ENCODE measurements at places on chromosomes 11 and 22.

GRCh38 chr22:45008186-45008681 lies 1.6 kb downstream of the PHF21B start:
- no peak for ATAC-seq

DNA sequence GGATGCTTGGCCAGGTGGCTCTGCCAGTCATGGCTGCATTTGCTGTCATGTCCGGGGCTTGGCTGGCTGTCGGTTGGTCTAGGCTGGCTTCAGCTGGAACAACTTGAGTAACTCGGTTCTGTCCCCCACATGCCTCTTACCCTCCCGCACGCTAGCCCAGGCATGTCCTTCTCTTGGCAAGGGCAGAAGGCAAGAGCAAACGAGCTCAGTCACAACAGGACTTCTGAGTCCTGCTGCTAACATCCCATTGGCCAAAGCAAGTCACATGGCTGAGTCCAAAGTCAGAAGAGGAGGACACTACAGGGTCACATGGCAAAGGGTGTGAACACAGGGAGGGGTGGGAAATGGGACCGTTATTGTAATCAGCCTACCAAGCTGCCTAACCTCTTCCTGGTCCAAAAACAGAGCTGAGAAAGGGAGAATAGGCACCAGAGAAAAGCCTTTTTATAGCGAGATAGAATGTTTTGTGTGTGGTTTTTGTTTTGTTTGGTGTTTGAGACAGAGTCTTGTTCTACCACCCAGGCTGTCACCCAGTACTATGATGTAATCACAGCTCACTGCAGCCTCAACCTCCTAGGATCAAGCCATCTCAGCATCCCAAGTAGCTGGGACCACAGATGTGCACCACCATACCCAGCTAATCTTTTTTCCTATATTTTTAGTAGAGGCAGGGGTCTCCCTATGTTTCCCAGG lies 81.9 kb downstream of the MN1 start:
- ATAC-seq = no peak

DNA sequence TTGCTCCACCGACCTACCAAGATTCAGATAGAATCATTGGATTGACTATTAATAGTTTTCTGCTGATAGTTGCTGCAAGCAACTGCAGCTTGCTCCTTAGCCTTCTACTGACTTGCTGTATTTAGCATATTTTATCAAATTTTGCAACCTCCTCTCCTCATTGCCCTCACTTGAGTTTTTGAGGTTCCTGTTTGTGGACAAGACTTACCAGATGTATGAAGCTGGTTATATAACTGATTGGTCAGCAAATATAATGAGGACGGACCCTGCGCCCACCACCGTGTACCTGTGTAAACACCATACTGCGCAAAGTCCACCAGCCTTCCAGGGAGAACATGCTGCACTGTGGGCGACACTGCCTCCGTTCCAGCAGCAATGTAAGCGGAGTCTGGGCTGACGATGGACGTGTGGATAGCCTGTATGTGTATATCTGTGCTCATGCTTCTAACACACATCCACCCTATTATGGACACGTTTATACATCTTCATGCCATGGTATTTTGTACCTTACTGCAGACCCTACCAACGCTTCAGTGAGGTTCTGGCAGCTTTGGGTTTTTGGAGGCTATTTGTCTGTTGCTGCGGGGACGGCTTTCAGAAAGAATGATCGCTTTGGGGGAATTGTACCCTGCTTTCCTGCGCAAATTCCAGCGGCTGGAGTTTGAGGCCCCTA lies 1.5 kb upstream of the USP18 start:
- ATAC-seq = no peak

GRCh38 chr11:8262552-8263108 lies 1.0 kb downstream of the LMO1 start:
- peak; percentile 60 for ATAC-seq

DNA sequence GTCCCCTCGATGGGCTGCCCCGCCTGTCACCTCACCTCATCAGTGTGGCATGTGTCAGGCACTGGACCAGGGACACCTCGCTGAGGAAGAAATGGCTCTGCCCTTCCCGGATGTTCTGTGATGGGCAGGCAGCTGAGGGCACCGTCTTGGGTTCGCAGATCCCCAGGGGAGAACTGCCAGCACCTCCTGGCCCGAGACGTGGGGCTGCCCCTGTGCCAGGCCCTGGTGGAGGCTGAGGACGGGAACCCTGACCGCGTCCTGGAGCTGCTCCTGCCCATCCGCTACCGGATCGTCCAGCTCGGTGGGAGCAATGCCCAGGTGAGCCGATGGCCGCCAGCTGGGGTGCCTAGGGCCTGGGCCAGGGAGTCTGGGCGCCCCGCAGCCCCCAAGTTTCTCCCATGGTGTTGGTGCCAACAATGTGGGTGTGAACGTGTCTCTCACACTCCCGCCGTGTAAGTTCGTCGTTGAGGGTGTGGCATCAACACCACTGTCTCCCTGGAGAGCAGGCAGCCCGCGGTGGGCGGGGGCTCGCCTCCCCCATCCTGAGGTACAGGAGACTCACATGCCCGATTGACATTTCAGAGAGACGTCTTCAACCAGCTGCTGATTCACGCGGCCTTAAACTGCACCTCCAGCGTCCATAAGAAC lies 7.3 kb upstream of the GTSE1 start:
- no peak for ATAC-seq

DNA sequence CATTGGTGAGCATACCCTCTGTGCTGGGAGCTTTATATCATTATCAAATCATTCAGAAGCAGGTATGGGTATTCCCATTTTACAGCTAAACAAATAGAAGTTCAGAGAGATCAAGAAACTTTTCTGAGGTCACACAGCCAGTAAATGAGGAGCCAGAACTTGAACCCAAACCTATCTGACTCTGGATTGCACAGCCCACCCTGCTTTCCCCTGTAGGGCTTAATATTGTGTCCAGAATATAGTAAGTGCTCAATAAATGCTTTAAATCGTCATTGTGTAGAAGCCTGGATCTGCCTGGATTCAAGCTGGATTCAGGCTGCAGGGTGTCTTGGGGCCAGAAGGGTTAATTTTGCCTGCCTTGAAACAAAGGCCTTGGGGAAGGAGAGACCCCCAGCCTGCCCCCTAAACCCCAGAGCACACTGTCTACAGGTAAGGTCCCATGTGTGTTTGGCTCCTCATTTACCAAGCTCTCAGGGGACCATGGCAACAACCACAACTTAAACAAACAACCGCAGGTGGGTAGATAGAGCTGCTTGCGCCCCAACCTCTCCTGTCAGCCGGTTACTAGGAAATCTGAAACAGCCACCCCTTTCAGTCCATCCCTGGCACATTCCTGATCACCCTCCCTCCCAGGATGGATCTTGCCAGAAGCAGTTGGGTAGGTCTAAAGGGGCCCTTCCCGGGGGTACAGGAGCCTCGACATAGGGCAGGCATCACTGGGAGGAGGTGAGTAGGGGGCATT lies 3.0 kb upstream of the SEC14L3 start:
- no peak for ATAC-seq

DNA sequence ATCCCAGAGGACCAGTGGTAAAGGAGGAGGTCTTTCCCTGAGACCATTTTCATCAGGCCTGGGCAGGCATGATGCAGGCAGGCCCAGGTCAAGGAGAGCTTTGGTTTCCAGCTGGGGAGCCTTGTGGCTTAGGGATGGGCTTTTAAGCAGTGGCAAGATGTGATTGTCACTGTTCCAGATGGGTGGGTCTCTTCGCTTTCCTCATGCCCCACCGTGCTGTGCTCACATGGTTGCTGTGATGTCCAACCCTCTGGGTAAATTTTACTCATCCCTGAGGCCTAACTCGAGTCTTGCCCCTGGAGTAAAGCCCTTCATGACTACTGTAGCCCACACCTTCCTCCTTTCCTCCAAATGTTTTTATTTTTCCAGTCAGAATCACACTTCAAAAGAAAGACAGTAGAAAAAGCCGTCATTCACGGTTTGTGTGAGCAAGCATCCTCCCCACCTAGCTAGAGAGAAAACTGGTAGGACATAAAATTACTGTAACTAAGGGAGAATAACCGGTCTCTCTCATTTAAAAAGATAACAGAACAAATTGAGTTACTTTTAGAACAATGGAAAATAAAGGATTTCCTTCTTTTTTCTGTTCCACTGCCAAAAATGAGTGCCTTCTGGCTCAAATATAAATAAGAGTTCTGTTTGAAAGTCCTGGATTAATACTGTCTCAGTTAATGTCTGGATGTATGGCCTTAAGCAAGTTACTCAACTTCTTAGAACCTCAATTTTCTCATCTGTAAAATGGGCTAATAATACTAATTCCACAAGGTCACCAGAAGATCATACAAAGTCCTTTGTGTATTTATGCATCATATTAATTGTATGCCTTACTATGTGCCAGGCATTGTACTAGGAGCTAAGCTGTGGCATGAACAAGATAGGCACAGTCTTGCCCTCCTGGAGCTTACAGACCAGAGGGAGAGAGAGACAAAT lies 84.9 kb downstream of the ME3 start:
- no peak for ATAC-seq

DNA sequence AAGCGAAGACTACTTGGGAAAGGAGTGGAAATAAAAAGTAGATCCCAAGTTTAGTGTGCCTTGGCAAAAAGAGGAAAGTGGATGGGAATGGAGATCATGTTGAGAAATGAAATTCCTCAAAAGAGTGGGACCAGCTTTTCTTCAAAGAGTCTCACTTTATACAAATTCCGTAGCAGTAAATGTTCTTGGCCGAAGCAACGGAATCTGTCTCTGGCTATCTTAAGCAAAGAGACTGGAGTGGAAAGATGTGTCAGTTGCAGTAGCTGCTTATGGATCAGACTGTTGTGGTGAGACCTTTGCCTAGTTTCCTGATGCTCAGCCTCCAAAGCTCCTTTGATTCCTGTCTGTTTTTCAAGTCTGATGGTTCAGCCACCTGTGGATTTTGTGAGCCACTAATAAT lies 73.6 kb downstream of the CSTPP1 start:
- ATAC-seq = no peak

DNA sequence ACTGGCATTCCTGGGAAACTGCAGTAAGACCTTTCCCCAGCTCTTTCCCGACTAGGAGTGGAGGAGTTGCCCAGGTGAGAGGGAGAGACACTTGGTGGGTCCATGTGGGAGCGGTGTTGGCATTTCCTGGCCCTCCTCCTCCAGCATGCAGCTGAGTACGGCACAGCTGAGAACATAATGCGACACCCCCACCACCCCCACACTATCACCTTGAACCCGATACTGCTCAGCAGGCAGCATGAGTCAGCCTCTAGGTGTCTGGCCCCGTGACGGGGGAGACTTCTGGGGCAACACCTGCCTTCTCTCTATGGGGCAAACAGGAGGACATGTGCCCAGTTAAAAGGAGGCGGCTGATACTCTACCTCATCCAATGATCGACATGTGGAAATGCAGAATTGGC lies 64.4 kb downstream of the PKNOX2 start:
- ATAC-seq = no peak

GRCh38 chr11:77471558-77472193 lies 2.2 kb downstream of the PAK1 start:
- ATAC-seq = no peak

DNA sequence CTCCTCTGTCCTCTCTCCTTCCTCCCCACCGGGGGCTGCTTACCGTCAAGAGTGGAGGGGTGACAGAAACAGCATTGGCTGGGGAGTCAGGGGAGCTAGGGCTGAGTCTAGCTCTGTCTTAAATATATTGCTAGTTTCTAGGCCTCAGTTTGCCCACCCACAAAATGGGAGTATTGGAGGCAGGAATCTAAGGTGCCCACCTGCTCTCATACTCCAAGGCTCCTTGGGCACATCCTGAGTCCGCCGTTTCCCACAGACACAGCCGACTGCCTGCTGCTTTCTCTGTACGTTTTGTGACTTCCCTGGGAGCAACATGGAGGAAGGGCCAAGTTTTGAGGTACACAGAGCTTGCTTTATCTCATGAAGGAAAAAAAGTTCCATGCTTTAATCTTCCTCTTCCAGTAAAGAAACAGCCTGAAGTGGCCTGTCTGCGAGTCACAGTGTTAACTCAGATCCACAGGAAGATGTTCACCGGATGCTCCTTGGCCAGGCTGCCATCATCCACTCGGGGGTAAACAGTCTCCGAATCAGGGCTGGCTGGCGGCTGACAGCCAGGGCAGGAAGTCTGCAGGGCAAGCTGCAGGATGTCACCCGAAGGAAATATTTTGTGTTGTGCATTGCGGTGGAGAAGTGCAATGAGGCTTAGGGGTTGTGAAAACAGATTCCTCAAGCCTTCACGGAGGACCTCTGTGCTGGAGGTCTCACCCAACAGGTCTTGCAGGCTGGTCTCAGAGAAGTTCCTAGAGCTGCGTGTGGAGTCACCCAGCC lies 11.0 kb upstream of the CERK start:
- no peak for ATAC-seq

GRCh38 chr11:123519055-123519796 lies 89.2 kb downstream of the GRAMD1B start:
- peak; percentile 13 for ATAC-seq

GRCh38 chr11:19656140-19656541 lies 56.5 kb upstream of the NAV2 start:
- ATAC-seq = no peak

- ATAC-seq = no peak
Observed at GRCh38 chr11:133952199-133953190, 4.3 kb downstream of the IGSF9B start.

Measured in stimulated activated memory B cell treated with anti-CD40 and anti-IgM and Interleukin-4, amounts not matched to agents 10 μg/mL and 1 μg/mL and 100 μg/mL, for 72 hours (primary cell).